ENCODE measurements at places on chromosomes 4 and X.

DNA sequence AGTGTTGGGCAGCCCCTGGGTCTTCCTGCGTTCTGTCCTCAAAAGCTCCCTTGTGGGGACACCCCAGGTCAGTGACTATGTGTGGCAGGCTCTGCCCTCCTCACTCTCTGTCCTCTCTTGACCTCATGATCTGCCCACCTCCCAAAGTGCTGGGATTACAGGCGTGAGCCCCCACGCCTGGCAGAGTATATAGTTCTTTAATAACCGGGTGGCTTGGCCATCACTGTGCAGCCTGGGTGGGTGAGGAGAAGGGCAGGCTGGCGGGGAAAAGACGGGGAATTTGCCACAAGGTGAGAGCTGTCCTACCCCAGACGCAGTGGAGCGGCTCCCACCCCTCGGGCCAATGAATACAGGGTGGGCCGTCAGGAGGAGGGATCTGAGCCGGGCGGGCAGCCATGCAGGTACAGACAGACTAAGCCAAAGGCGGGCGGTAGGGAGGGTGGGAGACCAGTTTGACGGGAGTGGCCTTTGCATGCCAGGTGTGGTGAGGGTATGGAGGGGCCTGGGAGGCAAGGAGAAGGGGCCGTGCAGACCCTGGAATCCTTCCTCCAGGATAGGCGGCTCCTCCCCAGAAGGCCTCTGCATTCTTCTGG is 2.5 kb downstream of the SH3BP2 start:
- no peak for DNase-seq

GRCh38 chr4:126697748-126698147 is 935.0 kb upstream of the INTU start:
- no peak for DNase-seq

GRCh38 chr4:38872620-38873019 is 5.0 kb downstream of the FAM114A1 start:
- no peak for DNase-seq

- DNase-seq, result no peak
These were observed 105.0 kb downstream of the ABCB7 start for GRCh38 chrX:75051047-75051446.

DNA sequence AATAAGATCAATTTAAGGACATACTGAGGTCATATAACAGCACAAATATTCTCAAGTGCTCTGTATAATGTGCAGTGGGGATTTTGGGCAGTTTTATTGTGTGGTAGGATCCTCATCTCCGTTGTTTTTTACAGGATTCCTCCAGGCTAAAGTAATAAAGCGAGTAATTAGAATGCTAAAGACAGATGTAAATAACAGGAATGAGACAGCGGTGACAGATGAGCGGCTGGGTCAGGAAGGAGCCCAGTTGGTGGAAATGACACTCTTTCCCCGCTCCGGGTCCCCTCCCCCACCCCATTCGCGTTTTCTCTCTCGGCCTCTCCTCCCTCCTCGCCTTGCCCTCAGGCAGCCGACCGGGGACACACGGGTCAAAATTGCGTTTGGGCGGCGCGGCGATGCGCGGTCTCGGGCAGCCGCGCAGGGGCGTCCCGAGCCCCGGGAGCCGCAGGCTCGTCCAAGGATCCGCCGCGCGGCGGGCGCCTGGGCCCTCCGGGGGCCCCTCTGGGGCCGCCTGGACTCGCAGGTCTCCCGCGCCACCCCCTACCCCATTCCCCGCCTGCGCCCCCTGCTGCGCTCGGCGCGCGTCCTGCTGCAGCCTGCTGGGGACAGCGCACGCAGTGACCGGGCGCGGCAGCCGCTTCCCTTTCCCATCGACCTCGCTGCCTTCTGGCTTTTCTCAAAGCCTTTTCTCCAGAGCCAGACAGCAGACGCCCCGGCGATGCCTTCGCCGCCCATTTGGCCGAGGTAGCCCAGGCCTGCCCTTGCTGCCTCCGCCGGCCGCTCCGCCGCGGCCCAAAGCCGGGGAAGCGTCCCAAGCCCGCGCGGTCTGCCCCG is 16.2 kb downstream of the POU4F2 start:
- DNase-seq, result no peak

- no peak for DNase-seq
These were observed 623.1 kb downstream of the TECRL start for GRCh38 chr4:63786171-63786570.

- DNase-seq, result no peak
These were observed 373.5 kb upstream of the ARX start for GRCh38 chrX:25389266-25389665.

- no peak for DNase-seq
These were observed 242.9 kb upstream of the GK2 start for GRCh38 chr4:79650794-79651431.

GRCh38 chr4:26647523-26648224 is 63.8 kb downstream of the TBC1D19 start:
- no peak for DNase-seq

- no peak for DNase-seq
These were observed 35.5 kb upstream of the CD99L2 start for GRCh38 chrX:150933945-150934350.

Data from activated naive CD4-positive, alpha-beta T cell (primary cell).